Jurkat, Clone E6-1 (cell line): ENCODE measurements at places on chromosomes 7 and 10.

GRCh38 chr7:136585954-136586670, 282.3 kb upstream of the CHRM2 start:
- DNase-seq: no peak

DNA sequence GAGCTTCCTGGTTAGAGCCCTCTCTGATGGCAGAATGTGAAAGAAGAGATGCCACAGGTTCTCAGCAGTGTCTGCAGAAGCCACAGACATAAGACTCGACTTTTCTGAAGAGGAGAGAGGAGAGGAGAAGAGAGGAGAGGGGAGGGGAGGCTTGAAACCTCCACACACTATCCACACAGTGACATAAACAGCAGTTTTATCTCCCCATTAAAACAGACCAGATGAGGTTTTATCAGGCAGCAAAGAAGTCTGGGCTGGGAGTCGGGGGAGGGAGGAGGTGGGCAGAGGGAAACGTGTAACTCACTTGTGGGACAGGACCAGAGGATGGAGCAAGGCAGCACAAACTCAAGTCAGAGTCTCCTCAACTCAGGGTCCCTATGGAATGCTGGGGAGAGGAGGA, 76.5 kb downstream of the XPNPEP1 start:
- no peak for DNase-seq

DNA sequence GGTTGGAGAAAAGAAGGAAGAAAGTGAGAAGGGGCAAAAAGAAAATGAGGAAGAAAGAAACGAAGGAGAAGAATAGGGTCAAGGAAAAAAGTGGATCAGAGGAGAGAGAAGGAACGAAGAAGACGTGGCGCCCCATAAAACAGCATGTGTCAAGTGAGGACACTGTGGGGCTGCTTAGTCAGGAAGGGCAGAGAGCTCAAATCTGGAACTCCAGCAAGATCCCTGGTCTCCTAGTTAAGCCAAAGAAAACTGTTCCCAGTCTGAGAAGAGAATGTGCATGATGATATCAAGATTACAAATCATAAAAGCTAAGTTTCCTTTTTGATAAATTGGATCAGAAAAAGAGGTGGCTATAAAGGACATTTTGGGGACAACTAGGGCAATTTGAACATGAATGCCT, 33.0 kb downstream of the CREB3L2 start:
- DNase-seq: no peak

GRCh38 chr10:115857856-115858255, 415.1 kb downstream of the GFRA1 start:
- DNase-seq: no peak

- no peak for DNase-seq
These were observed 358.7 kb downstream of the PHF14 start for GRCh38 chr7:11332186-11332864.

DNA sequence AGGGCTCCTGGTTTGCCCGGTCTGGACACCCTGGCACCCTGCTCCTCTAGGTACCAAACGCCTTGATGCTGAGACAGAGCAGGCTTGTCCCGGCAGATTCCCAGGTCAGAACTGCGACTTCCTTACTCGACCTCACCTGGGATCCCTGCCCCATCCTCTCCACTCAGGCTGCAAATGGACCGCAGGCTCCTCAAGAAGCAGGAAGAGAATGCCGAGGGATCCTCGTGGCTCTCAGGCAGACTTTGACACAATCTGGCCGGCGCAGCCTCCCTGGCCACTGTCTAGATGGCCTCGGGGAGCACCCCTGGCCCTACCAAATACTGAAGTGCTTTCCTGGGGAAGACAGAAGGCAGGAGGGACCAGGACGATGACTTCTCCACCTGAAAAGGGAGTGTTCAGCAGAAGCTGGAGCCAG, 421 bp upstream of the NODAL start:
- no peak for DNase-seq

DNA sequence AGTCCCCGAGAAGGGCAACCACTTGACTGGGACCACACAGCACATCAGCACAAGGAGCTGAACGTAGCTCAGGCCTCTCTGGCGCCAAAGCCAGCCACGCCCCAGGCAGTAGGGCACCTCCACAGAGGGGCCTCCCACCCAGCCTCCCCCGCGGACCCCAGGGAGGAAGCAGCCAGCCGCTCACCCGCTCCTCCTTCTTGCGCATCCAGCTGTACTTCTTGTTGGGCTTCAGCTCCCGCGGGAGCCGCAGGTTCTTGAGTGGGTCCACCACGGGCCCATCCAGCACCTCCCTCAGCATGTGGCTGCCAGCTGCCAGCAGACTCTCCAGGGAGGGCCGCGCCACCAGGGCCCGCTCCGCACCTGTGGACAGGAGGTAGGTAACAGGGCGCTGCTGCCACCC, 61.2 kb downstream of the TNRC18 start:
- DNase-seq: no peak

GRCh38 chr7:16450366-16450765, 15.2 kb downstream of the SOSTDC1 start:
- DNase-seq: peak; percentile 32
